Nucleus accumbens (tissue), 56 donors: ENCODE measurements at places on chromosomes 7 and 10.
A peak's percentile ranks its signal among the peaks of the same experiment; 100 is the strongest.

DNA sequence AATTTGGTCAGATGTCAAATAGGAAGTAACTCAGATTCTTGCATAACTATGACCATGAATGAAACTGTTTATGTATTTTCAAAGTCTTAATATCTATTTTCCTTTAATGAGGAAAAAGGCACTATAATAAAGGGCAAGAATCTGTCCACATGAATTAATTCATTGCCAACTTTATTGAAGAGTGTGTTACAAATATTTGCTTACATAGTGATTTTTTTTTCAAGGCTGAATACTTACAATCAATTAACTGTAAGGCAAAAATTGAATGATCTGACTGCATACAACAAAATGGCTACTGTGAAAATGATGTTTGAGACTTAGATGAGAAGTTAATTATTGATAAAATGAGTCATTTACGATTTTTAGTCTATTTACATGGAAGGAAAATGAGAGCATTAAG is 475.0 kb downstream of the DNAJB9 start:
- DNase-seq = no peak

GRCh38 chr7:47570649-47571050 is 11.3 kb downstream of the TNS3 start:
- no peak for DNase-seq

- peak; percentile 10 for DNase-seq
These were observed 1.6 kb downstream of the LRRTM3 start for GRCh38 chr10:66927251-66927935.

DNA sequence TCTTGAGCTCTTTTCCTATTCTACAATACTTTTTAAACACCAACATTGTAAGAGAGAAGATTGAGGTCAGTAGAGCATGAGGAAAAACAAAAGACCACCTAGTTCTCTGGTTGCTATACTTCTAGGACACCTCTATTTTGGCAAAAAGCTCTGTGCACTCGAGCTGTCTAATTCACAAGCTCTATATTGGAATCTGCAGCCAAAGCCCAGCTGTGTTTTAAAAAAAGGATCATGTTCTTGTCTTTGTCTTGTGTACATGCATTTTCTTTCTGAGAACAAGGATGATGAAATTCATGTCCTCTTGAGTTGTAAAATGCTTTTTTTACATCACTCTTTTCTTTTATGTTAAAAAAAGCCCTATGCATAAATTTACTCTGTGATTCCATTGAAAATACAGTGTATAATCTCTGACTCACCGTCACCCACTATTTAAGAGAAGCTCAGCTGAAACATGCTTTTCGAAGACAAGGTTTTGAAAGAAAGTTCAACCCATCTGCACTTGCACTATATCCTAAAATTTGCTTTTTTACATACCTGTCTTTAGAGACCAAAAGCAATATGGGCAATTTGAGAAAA is 215.5 kb upstream of the VSTM2A start:
- DNase-seq = no peak

GRCh38 chr7:106464651-106465050 is 179.9 kb upstream of the NAMPT start:
- no peak for DNase-seq

DNA sequence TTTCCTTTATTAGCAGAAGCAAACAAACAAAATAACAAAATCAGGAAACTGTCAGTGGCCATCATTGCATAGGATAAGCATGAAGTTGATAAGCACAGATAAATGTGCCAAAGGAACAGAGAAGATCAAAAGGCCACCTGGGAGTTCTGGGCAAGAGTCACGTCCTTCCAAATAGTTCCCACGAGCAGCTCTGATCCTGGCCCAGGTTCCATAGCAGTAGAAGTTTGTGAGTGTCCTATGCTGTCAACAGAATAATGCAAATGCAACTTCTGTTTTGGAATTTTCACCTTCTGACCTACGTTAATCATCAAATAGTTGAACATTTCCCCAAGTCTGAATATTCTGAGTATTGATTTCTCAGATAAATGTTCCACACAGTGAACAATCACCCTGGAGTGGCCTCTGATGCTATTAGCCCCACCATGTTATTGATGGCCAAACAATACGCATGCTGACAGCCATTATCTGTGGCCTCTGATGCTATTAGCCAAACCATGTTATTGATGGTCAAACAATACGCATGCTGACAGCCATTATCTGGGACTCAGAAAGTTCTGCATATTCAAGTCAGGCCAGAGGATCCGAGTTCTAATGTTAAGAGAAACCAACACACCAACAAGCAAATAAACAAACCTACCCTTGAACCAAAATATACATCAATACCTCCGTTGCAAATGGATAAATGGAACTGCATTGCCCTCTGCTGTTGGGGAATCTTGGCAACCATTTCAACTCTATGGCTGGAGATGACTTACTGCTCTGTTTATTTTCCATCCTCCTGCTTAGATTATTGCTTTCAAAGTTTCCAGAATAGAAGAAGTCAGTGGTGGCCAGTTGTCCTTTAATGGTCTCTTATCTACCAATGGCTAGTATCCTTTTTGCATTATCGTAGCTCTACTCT is 63.3 kb downstream of the MRC1 start:
- no peak for DNase-seq

GRCh38 chr7:31054608-31055278 is 2.6 kb downstream of the ADCYAP1R1 start:
- DNase-seq = no peak

DNA sequence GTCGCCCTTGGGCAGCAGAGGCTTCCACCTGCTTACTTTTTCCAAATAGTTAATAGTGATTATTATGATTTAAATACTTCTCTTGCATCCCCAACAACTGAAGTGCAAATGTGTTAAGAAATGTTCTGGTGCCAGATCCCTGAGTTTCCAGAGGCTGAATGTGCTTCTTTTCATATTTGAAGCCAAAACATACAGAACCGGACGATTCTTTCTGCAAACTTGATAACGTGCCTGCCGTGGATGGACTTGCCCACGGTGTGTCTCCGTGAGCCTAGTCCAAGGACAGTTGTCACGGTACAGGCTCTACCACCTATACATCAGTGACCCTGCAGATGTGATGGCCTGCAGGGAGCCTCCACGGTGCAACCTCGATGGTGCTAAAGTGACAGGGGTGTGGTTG is 198.6 kb upstream of the LYZL2 start:
- DNase-seq = no peak

- DNase-seq = no peak
These were observed 60.0 kb upstream of the ORC5 start for GRCh38 chr7:104267701-104268368.

DNA sequence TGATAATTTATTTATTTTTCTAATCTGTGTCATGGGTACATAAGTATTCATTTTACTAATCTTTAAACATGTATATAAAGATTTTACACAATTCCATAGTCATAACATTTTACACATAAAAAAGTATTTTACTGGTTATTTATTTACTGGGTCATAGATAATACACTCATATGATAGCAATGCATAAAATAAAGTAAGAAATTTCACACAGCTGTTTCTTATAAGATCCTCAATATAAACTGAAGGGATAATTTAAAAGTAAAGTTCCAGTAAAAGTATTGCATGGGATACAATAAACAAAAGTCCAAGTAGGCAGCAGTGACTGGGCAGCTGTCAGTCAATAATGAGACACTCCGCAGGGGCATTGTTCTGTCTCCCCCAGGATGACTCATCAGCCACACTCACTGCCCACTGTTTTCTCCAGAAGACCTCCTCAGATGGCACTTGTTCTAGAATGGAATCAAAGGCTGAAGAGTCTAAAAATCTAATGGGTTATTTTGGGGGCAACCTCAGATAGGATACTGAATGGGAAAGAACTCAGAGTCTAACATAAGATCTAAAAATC is 32.7 kb downstream of the DPY19L1 start:
- DNase-seq = no peak

DNA sequence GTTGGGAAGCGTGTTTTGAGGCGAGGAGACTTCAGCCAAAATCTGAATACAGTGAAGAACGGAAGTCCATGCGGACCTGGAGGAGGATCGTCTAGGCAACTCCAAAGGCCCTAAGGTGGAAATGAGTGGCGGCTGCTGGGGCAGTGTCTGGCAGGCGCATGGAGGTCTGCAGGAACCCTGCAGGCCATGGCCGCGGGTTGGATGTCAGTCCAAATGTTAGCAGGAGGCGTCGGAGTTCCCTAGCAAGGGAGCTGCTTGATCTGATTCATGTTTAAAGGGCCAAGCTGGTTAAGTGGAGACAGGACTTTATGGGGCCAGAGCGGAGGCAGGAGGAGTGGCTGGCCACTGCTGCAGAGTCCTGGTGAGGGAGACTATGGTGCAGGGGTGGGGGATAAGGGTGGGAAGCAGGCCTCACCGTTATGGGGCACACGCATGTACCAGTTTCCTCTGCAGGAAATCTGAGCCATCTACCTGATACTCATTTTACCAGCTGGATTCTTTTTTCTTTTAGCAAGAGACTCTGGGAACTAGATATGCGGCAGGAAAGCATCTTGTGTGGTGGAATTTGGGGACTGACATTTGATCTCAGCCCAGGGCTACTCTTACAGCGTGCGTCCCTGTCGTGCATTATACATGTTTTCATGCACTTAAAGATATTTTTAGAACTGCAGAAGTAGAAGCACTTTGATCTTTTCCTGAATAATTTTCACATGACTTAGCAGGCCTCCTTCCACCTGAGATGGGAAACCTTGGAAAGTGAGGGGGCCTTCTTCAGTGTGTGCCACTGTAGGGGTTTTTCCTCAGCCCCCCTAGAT is 6.6 kb upstream of the REPIN1 start:
- no peak for DNase-seq

DNA sequence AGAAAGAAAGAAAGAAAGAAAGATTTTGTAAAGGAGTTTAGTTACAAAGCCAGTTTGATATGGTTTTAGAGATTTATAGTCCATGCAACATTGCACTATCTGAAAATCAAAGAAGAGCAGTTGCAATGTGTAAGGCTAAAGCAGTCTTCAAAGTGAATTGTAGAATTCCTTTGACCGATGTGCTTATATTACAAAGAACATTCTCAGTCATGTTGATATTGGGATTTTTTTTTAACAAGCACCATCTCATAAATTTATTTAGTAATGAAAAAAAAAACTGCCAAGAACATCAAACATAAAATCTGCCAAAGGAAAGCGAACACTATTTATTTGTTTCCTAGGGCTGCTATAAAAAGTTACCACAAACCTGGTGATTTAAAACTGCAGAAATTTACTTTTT is 133.3 kb downstream of the DGKB start:
- DNase-seq = no peak

DNA sequence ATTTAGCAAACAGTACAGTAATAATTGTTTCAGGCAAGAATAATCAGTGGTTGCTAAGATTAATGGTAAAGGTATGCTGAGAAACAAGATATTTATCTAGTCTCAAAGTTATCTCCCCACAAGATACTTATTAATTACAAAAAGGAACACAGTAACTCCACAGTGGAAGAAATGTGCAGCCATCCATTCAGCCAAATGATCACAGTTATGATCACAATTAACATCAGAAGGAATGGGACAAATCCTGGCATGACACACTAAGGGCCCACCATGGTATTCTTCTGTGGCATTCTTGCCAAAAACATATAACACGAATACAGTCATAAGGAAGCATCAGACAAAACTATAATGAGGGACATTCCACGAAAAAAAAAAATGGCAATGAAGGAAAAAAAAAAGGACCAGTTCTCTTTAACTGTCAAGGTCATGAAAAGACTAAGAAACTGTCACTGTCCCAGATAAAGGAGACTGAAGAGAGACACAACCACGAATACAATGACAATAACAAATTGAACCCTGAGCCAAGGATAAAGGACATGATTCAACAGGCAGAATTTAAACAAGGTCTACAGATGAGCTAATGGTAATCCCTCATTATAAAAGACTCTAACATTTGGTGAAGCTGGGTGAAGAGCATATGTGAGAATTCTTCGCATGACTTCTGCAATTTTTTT is 20.9 kb downstream of the NUDCD3 start:
- no peak for DNase-seq

- DNase-seq = no peak
These were observed 129.2 kb downstream of the APBB1IP start for GRCh38 chr10:26567351-26567721.

DNA sequence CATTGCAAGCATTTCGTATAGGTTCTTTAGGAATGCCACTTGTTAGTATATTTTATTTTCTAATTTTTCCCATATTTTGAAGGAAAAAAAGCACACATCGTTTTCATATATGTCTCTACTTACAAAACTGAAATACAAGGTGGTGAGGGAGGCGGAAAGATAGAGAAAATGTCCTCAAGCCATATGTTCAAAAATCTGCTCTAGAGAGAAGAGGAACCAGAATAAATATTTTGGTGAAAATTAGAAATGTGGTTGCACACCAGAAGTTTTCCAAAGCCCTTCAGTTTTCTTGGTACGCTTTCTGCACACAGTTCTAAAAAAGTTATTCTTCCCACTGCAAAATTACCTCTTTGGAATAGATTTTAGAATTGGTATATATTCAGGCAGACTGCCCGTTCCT is 107.4 kb upstream of the RHOBTB1 start:
- no peak for DNase-seq

DNA sequence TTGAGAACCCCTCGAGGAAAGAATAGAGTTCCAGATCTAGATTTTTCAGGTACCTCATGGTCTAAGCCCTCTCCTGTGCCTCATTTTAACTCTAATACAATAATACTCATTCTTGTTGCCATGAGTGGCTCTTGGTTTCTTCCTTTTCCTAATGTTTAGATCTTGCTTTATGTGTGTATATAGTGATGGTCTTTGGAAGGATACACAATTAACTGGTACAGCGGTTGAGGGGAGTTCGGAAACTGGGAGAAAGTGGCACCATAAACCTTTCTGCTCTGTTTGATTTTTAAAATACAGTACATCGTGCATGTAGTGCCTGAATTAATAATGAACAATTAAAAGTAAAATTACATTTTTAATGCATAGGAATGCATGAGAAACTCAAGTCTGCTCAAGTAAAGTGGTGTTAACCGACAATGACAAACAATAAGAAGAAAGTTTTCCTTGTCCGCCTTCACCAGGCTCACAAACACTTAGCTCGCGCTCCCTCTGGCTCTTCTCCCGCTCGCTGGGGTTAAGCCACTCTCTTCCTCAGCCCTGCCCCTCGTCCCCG is 386 bp upstream of the EIF4EBP2 start:
- no peak for DNase-seq

- no peak for DNase-seq
These were observed 138.5 kb downstream of the CPED1 start for GRCh38 chr7:121126801-121127534.

GRCh38 chr10:131018886-131019500 is 292.5 kb downstream of the TCERG1L start:
- no peak for DNase-seq

- DNase-seq = peak; percentile 89
These were observed 8.2 kb downstream of the TACR2 start for GRCh38 chr10:69408318-69409175.
